ENCODE measurements at places on chromosomes 3 and 15.

DNA sequence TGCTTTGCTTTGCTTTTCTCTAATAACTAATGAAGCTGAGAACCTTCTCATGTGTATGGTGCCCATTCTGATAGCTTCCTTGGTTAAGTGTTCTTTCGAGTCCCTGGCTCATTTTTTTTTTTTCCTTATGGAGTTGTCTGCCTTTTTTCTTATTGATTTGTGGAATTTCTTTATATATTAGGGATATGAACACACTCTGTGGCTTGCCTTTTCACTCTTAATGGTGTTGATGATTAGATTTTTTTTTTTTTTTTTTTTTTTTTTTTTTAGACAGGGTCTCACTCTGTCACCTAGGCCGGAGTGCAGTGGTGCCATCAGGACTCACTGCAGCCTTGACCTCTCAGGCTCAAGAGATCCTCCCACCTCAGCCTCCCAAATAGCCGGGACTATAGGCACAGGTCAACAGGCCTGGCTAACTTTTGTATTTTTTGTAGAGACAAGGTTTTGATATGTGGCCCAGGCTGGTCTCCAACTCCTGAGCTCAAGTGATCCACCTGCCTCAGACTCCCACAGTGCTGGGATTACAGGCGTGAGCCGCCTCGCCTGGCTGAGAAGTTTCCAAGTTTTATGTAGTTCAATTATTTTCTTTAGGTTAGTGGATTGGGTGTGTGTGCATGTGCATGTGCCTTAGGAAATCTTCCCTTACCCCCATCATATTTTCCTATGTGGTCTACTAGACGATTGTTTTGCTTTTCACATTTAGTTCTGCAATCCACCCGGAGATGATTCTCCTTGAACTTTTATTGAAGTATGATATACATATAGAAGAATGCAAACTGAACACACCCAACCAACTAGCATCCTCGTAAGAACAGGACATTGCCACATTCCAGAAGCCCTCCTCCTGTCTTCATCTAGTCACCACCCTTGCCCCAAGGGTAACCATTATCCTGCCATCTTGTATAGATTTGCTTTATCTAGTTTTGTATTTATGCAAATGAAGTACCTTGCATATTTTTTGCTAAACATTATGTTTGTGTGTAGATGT is 1.7 kb upstream of the SNRPA1 start:
- H3K4me3 ChIP-seq: peak overlapping the region; percentile 92
- no peak for ATAC-seq
- H3K27me3 ChIP-seq: no peaks in the 10 kb centered on the region
- no peak overlapping the region for H3K27ac ChIP-seq
- H3K4me1 ChIP-seq: peaks cover 19% of the 10 kb centered on the region

DNA sequence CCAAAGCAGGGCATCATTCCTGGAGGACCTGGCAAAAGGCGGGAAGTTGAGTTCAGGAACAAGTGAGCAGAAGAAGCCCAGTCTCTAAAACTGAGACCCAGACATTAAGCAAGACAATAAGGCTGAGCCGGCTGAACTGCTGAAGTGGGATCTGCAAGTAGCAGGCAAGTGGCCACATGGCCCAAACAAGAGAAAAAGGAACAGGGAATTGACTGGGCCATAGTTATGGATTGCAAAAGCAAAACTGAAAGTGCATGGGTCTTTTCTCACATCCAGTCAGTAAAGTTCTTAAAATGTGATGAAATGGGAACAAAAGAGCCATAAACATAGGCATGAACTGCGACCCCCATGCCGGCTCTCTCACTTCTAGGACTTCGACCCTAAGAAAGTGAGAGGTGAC is 101.2 kb downstream of the SCN11A start:
- no peak overlapping the region for H3K27ac ChIP-seq
- no peaks in the 10 kb centered on the region for H3K36me3 ChIP-seq
- no peak for ATAC-seq
- H3K4me3 ChIP-seq: no peak overlapping the region
- H3K4me1 ChIP-seq: no peaks in the 10 kb centered on the region

DNA sequence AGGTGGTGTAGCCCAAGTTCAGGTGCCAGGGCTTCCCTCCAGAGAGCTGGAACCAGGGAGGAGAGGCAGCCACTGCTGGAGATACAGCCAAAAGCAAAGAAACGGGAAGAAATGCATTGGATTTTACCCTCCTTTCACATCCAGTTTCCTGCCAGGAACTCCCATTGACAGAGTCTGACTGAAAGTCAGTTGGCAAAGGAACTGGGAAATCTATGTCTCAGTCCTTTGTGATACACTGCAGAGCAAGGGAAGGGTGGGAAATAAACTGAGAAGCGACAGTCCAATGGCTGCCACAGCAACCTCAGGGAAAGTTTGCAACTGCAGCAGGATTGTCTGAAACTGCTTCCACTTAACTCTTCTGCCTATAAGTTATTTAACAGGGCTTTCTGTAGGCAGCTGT is 142.6 kb downstream of the SATB1 start:
- no peak overlapping the region for H3K4me3 ChIP-seq
- H3K4me1 ChIP-seq: no peaks in the 10 kb centered on the region
- peaks cover 37% of the 10 kb centered on the region for H3K27me3 ChIP-seq
- no peak overlapping the region for H3K27ac ChIP-seq

DNA sequence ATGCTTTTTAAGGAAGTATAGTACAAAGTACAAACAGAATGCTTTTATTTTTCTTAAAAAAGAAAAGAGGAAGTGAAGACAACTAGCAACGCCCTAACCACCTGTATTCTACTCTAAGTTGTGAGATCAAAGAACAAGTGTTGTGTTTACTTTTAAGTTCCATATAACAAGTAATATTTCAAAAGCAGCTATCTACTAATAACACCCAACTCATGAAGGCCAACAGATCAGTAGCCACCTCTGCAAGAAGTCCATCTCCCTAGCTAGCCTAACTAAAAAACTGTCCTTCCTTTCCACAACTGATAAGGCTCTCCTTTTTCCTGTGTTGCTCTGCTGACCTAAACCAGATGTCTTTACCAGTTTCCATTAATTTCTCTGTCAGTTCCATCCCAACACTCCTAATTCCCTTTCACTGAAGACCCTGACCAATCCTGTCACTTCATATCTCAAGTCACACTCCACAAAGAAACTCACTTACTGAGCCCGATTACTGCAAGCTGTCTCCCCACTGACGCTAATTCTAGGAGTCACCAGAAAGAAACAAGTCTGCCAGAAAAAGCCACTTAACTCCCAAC is 26.9 kb downstream of the PHC3 start:
- H3K4me1 ChIP-seq: peaks cover 47% of the 10 kb centered on the region
- peak overlapping the region; percentile 41 for H3K4me3 ChIP-seq
- peak; percentile 94 for ATAC-seq
- no peaks in the 10 kb centered on the region for H3K27me3 ChIP-seq
- peaks cover 33% of the 10 kb centered on the region for H3K36me3 ChIP-seq
- H3K27ac ChIP-seq: peak overlapping the region; percentile 90

- no peak overlapping the region for H3K4me3 ChIP-seq
- no peak for ATAC-seq
- H3K27ac ChIP-seq: no peak overlapping the region
- no peaks in the 10 kb centered on the region for H3K36me3 ChIP-seq
- H3K27me3 ChIP-seq: peaks cover 28% of the 10 kb centered on the region
Measured at GRCh38 chr15:36558921-36559320, 20.5 kb upstream of the CDIN1 start.

- H3K27me3 ChIP-seq: no peaks in the 10 kb centered on the region
- peaks cover 9% of the 10 kb centered on the region for H3K4me1 ChIP-seq
- peaks cover 31% of the 10 kb centered on the region for H3K36me3 ChIP-seq
- no peak overlapping the region for H3K4me3 ChIP-seq
- ATAC-seq: no peak
- H3K27ac ChIP-seq: no peak overlapping the region
Measured at GRCh38 chr3:37271611-37272010, 97.2 kb upstream of the LRRFIP2 start.

DNA sequence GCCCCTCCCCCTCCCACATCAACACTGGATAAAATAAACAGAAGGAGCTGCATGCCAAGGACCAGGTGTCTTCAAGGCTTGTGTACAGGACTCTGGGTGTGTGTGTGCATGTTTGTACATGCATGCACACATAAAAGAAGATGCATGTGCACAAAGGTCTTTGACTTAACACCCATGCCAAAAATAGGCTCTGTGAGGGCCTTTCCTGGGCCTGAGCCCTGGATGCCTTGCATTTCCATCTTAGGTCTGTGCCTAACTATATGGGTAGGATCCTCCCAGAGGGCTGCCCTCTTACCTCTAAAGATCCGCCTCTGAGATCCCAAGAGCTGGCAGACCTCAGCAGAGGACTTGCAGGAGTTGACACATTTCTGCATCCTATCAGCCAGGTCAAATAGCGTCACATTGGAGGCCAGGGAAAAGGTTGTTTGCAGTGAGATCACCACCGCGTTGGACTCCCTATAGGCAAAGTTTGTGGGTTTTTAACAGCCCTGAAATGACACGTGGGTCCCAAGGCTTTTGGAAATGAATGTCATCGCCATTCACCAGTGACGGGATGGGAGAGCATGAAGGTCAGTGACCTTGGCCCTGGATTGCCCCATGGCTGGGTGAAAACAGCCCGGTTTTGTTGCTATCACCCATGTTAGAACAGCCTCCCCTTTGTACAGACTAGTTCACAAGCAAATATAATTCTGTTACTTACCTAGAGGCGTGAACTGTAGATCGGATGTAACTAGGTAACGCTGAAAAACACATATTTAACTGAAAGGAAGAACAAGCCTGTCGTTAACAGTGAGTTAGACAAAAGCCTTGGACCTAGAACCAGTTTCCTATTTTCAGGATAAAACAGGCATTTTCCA is 54.0 kb downstream of the HEG1 start:
- H3K36me3 ChIP-seq: peaks cover 70% of the 10 kb centered on the region
- H3K27ac ChIP-seq: no peak overlapping the region
- ATAC-seq: no peak
- no peaks in the 10 kb centered on the region for H3K4me1 ChIP-seq
- H3K27me3 ChIP-seq: no peaks in the 10 kb centered on the region

GRCh38 chr15:51193979-51194378 is 99.3 kb upstream of the TNFAIP8L3 start:
- H3K27ac ChIP-seq: no peak overlapping the region
- no peak overlapping the region for H3K4me3 ChIP-seq
- H3K4me1 ChIP-seq: peaks cover 11% of the 10 kb centered on the region
- no peak for ATAC-seq

- no peaks in the 10 kb centered on the region for H3K36me3 ChIP-seq
- H3K4me1 ChIP-seq: no peaks in the 10 kb centered on the region
- H3K4me3 ChIP-seq: no peak overlapping the region
Measured at GRCh38 chr3:157531771-157532170, 28.6 kb upstream of the VEPH1 start.

GRCh38 chr3:123759311-123759710 is 124.8 kb downstream of the MYLK start:
- H3K4me1 ChIP-seq: peaks cover 19% of the 10 kb centered on the region
- H3K4me3 ChIP-seq: no peak overlapping the region
- peaks cover 34% of the 10 kb centered on the region for H3K27me3 ChIP-seq
- H3K27ac ChIP-seq: no peak overlapping the region

DNA sequence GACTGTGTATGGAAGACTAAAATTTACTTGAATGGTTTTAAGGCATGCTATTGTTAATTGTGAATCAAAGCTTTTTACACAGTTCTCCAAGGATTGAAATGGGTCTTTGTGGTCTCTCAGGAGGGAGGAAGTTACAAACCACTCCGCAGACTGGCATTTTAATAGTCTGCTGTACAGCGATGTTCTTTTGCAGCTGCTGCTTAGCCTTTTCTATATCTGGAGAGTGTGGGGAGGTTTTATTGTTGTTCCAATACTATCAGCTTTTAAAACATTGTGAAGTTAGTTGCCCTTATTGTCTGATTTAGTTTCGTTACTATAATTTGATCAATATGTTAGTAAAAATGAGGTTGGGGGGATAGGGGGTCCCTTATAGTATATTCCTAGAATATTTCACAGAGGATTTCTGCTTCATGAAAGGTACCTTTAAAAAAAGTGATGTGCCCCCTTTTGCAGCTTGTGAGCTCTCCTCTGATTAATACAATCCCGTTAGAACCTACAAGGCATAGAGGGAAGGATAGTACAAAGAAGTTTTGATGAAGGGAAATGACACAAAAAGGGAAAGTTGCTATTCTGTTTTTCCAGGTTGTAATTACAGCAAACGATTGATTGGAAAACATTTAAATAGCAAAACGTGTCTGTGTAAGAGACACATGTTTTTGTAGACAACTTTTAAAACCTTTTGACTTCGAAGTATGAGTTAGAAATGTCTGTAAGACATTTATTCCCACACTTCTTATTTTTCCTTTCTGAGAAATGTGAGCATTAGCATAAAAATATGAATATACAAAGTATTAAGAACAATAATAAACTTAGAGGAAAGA is 158.3 kb upstream of the CGNL1 start:
- ATAC-seq: no peak
- H3K4me3 ChIP-seq: no peak overlapping the region
- H3K27ac ChIP-seq: no peak overlapping the region
- H3K36me3 ChIP-seq: no peaks in the 10 kb centered on the region
- H3K27me3 ChIP-seq: no peaks in the 10 kb centered on the region
- peaks cover 25% of the 10 kb centered on the region for H3K4me1 ChIP-seq

GRCh38 chr15:74367296-74367854 is at the start of gene CYP11A1:
Gene CYP11A1 (minus strand): TSS chr15:74367646. CDS start chr15:74367585, 61 bp downstream.
- peak within 1 kb of the TSS; percentile 44 for H3K4me3 ChIP-seq
- peaks cover 6% of the 10 kb centered on the region for H3K4me1 ChIP-seq
- no peaks in the 10 kb centered on the region for H3K36me3 ChIP-seq
- ATAC-seq: no peak
- H3K27ac ChIP-seq: peak within 1 kb of the TSS; percentile 44

GRCh38 chr3:183306798-183307671 is 54.0 kb downstream of the B3GNT5 start:
- peak; percentile 92 for ATAC-seq
- H3K4me3 ChIP-seq: peak overlapping the region; percentile 8
- H3K4me1 ChIP-seq: peaks cover 12% of the 10 kb centered on the region
- no peaks in the 10 kb centered on the region for H3K27me3 ChIP-seq

DNA sequence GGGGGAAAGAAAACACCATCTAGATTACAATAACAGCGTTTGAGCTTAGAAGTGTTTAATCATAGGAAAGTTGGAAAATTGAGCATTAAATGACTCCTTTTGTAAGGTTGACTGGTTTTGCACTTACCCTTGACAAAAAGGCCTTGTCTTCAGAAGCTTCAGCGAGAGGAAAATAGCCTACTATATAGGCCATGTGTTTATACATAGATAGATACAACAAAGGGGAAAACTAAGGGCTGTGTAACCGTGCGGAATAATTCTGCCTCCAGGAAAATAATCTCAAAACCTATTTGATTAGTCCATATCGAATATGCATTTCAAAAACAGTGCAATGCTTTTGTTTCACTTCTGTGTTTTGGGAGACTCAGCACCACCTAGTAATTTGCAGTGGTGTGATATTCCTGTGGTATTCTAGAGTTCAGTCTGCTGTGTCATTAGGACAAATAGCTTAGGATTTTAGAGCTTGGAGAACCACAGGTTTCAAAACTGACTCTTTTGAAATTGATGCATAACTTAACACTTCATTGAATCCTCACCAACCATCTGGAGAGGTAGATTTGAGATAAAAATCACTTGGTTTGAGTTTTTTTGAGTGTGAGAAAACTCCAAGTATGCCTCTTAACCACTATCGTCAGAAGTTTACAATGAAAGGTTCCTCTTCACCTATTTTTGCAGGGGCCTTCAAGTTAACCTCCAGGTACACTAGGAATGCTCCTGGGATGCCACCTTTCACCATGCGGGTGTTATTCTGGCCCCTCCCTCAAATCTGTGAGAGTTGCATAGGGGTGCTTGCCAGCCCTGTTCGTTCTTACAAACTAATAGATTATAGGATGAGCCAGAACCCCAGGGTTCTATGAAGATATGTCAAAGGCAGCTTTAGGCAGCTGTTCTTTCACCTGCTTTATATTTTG is 1.9 kb downstream of the ARHGAP31 start:
- no peaks in the 10 kb centered on the region for H3K27me3 ChIP-seq
- peak overlapping the region; percentile 92 for H3K4me3 ChIP-seq
- peaks cover 10% of the 10 kb centered on the region for H3K36me3 ChIP-seq
- peak overlapping the region; percentile 94 for H3K27ac ChIP-seq

All from stimulated activated memory B cell treated with anti-CD40 and anti-IgM and Interleukin-4, amounts not matched to agents 10 μg/mL and 1 μg/mL and 100 μg/mL, for 72 hours (primary cell).